H1 (cell line): ENCODE measurements at places on chromosomes 11 and 22. TPM values are rescaled to one million over a fixed set of nuclear protein-coding genes. Genes with fewer than 3 reads are reported as not detected.

GSTT2 gene
- 1.1 and 1.9 TPM in 2 replicates for total RNA-seq

COA4 gene
- 177 TPM in 2 replicates for total RNA-seq

TMPRSS5 gene
- 0.78 and 1.1 TPM in 2 replicates for total RNA-seq

DNA sequence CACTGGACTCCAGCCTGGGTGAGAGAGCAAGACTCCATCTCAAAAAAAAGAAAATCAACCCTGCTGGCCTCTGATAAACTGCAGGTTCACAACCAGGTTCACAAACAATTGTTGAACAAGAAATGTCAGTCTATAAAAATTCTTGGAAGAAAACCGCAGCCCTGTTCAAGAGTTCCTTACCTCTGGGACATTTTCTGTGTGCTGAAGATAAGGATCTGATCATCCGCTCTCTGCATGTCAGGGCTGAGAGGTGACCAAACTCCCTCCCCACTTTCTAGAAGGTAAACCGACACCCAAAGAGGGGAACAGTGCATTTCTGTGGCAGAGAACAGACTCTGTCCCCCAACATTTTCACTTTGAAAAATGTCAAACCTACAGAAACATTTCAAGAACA, 4.2 kb upstream of the UPK3A start:
- H3K27me3 ChIP-seq, result peaks cover 7% of the 10 kb centered on the region; the same call in 1 of the 2 replicates
- no peak for DNase-seq
- H3K27ac ChIP-seq, result no peak overlapping the region
- H3K4me1 ChIP-seq, result no peaks in the 10 kb centered on the region
- H3K36me3 ChIP-seq, result no peaks in the 10 kb centered on the region

- peaks cover 8% of the 10 kb centered on the region for H3K36me3 ChIP-seq
- no peak overlapping the region for H3K27ac ChIP-seq
- no peak for DNase-seq
Measured at GRCh38 chr22:49889071-49889470, 29.2 kb downstream of the ALG12 start.

- DNase-seq, result no peak
- no peaks in the 10 kb centered on the region for H3K27me3 ChIP-seq
- no peaks in the 10 kb centered on the region for H3K4me1 ChIP-seq
Measured at GRCh38 chr11:7332451-7332850, 80.7 kb downstream of the SYT9 start.

GRCh38 chr11:105034813-105035620, at the start of gene CASP1:
Gene CASP1 (minus strand): TSS chr11:105035144. CDS start chr11:105035113, 31 bp downstream.
- DNase-seq, result no peak
- H3K27me3 ChIP-seq, result no peaks in the 10 kb centered on the region
- H3K27ac ChIP-seq, result no peak within 1 kb of the TSS
- H3K4me3 ChIP-seq, result no peak within 1 kb of the TSS
- no peaks in the 10 kb centered on the region for H3K36me3 ChIP-seq
